Mesenchymal stem cell (in vitro differentiated cells and primary cell): ENCODE measurements at places on chromosomes 3 and 15.

GRCh38 chr15:39154776-39155175 lies 426.1 kb upstream of the THBS1 start:
- DNase-seq: no peak

- no peak for DNase-seq
These were observed 40.7 kb downstream of the SLC49A4 start for GRCh38 chr3:122835590-122835989.

DNA sequence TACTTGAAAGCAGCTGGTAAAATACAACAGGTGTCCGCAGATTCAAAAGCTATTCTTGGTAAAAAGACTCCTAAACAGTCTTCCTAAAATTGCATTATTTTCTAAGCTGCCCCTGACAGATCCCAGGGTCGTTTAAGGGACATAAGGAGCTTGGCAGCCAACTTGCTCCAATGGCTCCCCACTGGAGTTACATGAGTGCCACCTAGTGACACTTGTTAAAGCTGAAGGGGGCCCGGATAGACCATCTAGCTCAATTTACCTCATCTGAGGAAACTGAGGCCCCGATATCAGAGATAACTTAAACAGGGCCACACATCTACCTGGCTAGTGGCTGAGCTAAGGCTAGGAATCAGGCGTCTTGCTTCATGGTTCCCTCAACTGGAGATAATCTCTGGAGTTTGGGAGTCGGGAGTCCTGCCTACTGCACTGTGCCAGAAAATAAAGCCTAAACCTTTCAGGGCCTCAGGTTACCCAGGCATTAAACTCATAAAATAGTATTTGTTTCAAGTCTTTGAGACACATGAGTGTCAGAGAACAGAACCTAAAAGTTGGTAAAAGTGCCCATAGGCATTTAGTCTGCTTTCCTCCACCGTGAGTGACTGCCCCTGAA lies 6.5 kb upstream of the TBC1D23 start:
- DNase-seq: peak; percentile 86

GRCh38 chr3:84978843-84979242 lies 20.1 kb downstream of the CADM2 start:
- no peak for DNase-seq

DNA sequence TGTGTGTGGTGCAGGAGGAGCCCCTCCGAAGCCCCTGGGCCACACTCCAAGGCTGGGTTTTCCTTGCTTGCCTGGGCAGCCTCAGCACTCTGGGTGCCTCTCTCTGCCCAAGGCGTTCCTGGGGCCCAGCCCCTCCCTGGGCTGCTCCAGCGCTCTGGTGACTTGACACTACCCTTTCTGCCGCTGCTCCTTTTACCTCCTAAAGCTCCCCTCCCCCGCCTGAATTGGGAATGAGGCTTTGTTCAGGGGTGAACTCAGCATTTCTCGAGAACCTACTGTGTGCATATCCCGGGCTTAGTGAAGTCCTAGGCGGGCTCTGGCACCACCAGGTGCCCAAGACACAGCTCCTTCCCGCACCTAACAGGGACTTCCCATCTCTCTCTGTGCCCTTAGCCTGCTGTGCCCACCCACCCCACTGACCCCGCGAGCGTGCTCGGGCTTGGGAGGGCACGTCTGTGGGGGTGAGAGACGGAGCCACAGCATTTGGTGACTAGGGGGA lies 1.2 kb upstream of the BAHD1 start:
- no peak for DNase-seq

DNA sequence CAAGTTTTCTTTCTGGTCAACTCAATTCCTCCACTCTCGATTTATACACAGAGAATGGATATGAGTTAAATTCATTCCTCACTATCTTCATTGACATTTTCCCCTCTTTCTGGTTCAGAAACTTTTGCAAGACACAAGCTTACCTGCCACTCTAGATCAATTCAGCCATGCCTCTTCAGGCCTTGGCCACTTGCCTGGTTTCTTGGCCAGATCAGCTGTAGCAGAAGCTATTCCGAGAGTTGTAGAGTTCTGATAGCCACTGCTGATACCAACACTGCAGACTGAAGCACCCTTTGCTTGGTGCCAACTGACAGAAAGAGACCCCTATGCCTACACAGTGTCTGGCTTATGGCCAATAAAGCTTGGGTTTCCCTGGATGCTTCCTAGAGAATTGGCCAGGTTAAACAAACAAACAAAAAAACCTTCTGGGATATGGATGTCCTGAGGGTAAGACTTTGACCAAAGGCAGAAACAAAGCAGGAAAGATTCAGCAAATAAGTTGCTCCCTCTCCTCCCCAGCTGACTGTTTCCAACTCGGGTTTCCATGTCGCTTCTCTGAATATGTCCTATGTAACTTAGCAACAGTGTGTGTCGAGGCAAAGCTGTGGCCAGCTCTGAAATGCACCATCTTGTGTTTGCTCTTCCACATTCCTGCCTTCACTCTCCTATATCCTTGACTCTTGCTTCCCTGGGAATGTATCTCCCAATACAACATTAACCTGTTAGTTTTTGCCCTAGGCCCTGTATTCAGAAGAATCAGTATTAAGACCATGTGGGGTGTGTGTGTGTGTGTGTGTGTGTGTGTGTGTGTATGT lies 521.6 kb downstream of the EPHA3 start:
- DNase-seq: no peak

DNA sequence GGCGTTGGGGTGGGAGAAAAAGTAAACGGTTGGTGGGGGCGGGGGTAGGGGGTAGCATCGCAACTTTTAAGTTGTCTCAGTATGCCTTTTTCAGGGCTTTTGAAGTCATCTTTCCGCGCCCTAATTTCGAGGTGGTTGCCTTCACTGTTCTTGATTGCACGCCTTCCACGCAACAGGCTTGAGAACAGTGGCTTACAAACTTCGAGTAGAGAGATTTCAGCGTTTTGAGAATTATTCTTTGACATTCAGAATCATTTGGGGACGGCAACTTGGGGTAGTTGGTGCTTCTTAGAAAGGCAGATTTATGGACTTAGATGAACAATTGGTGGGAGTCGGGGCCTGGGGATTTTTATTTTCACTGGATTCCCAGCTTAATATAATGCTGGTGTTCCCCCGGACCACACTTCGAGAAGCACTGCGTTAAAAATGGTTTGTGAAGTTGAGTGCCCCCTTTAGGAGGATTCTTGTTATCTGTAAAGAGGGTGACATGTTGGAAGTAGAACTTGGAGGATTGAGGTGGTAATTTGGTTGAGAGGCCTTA lies 880 bp downstream of the PPP4R2 start:
- peak; percentile 86 for DNase-seq

DNA sequence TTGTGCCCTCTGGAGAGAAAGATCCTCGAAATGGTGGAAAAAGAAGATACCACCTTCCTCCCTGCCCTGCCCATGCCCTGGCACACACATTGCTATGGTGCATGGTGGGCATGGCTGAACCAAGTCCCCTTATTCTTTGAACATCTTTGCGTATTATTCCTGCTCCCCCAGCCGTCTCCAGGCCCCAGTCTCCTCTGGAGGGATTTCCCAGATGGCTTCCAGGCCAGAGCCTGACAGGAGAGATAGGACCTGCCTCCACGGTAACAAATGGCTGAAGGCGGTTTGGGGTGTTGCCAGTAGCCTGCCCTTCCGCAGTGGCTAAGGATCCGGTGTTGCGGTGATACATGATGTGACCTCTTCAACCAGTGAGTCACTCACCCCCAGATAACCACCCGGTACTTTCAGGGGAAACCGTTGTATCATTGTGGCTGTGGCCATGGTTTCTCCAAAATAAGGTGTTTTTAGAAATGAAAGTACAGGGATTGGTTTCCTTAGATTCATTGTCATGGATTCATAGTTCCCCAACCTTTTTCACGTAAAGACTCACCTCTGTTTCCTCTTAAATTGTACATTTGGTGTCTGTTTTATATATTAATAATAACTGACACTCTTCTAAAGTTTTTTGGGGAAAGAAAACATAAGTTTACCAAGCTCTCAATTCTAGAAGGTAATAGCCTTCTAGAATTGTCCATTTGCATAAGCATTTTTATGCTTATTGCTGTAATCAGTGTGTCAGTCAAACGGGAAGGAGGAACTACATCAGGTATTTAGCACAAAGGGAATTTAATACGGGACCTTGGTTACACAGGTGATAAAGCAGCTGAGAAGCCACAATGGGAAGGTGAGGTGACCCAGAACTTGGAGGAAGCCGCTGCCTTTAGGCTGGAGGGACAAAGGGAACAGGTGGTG lies 25.9 kb downstream of the SMAD3 start:
- peak; percentile 98 for DNase-seq

DNA sequence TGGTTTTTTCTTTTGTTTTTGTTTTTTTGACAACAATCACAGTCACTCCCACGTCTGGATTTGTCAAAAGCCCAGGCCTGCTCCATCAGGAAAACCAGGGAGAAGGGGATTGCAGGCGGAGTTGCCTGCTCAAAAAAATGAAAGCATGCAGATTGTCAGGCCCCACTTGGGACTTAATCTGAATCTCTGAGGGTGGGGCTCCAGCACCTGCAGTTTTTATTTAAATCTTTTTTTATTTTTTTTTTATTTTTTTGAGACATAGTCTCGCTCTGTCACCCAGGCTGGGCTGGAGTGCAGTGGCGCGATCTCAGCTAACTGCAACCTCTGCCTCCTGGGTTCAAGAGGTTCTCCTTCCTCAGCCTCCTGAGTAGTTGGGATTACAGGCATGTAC lies 140.9 kb downstream of the FOXP1 start:
- DNase-seq: no peak

DNA sequence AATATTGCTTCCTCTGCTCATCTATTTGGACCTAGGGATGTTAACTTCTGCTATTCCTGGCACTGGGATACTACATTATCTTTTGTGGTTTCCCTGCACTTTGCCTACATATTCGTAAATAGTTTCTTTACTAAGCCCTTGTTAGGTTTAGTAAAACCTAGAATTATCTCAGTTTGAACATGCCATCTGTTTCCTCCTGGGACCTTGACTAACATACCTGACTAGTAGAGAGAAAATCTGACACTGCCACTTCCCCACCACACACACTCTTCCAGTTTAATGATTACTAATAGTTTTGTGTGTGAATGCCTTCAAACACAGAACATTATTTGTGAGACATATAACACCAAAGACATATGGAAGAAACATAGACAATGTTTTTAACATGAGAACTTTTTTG lies 28.2 kb upstream of the SOX2 start:
- no peak for DNase-seq

- DNase-seq: peak; percentile 13
These were observed 104.2 kb downstream of the DGKG start for GRCh38 chr3:186257866-186258265.

DNA sequence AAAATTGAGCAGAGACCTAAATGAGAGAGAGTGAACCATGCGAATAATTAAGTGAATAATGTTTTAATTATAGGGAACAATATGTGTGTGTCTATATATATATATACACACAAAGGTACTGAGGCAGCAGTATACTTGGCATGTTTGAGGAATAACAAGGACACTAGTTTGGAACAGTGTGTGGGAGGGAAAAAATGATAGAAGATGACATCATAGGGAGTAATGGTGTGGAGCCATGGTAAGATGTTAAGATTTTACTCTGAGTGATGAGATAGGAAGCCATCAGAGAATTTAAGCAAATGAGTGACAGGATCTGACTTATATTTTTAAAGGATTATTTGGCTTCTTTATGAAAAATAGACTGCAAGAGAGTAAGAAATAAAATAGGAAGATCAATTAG lies 29.1 kb downstream of the DTWD1 start:
- DNase-seq: no peak

DNA sequence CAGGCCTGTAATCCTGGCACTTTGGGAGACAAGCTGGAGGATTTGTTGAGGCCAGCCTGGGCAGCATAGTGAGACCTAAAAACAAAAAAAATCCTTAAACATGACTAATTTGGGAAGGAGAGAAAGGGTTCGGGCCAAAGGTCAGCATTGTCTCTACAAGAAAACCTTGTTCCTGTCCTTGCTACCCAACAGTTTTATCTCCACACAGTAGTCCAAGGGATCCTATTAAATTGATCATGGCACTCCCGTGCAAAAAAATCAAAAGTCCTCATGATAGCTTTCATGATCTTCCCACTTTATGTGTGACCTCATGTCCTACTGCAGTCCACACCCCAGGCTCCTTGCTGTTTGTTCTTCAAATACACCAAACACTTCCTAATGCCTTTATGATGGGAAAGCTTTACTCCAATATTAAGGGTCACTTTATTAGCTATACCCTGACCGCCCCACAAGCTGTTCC lies 4.2 kb downstream of the RPL15 start:
- DNase-seq: no peak

- DNase-seq: peak; percentile 26
These were observed 216.9 kb upstream of the CDIN1 start for GRCh38 chr15:36362509-36362915.

DNA sequence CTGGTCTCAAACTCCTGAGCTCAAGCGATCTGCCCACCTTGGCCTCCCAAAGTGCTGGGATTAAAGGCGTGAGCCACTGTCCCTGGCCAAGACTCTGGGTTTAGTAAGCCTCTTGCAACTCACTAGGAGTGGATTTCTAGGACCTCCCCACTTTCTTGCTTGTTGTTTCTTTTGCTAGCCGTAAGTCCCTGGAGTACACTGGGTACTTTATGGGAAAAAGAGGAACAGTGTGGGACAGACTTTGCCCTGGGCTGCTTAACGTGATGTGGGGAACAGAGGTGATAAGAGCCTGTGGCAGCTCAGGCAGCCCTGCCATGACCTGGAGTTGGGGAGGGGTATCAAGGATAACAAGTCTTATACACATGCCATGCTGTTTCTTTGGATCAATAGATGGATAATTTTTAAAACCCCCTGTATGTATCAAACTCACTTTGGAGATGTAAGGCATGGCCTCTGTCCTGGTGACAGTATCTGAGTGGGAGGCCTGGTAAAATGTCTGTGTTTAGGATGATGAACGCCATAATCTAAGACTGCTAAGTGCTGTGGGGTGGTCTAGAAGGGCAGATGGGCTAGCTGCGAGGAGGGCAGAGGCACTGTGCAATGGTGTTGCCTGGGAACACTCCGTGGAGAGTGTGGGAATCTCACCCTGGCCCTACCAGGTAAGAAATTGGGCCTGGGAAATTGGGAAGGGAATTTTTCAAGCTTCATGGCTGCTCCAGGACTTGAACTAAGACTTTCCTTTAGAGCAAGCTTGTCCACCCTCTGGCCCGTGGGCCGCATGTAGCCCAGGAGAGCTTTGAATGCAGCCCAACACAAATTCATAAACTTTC lies 54.8 kb downstream of the SMAD3 start:
- DNase-seq: peak; percentile 47

DNA sequence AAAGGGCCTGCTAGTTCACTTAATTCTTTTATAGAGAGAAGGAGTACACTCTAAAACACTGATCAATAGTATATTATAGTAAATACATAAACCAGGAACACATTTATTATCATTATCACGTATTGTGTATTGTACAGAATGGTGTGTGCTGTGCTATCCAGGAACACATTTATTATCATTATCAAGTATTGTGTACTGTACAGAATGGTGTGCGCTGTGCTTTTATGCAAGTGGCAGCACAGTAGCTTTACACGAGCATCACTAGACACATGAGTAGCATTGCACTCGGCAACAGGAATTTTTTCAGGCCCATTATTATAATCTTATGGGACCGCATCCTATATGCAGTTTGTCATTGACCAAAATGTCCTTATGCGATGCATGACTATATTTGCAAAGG lies 20.9 kb upstream of the MUC20 start:
- DNase-seq: no peak

- peak; percentile 3 for DNase-seq
These were observed 55.2 kb upstream of the CHRNA7 start for GRCh38 chr15:31974855-31975829.
